Endothelial cell of umbilical vein (primary cell): ENCODE measurements at places on chromosomes 16 and 17. TPM values are rescaled to one million over a fixed set of nuclear protein-coding genes. Genes with fewer than 3 reads are reported as not detected.

The CCL11 gene
- total RNA-seq: not detected in 2 replicates

The SIRT7 gene
- total RNA-seq: 24.3 and 28.8 TPM in 2 replicates

The KRT20 gene
- not detected in 2 replicates for total RNA-seq

The ACSM3 gene
- 10.2 and 37.3 TPM in 2 replicates for total RNA-seq

The NSRP1 gene
- total RNA-seq: 28.4 and 29.1 TPM in 2 replicates

The KRT17 gene
- 0.55 and 1.6 TPM in 2 replicates for total RNA-seq

The SERPINF2 gene
- 0.30 TPM in 1 of 2 replicates, not detected in the other for total RNA-seq

The TP53TG3F gene
- total RNA-seq: not detected in 2 replicates

The KRTAP16-1 gene
- not detected in 2 replicates for total RNA-seq

The LGALS9B gene
- total RNA-seq: not detected in 2 replicates

The ZNF469 gene
- total RNA-seq: 5.7 and 6.3 TPM in 2 replicates

The CCL3 gene
- total RNA-seq: not detected in 2 replicates

The STAT5A gene
- total RNA-seq: 23.4 and 23.6 TPM in 2 replicates

The CSH2 gene
- not detected in 2 replicates for total RNA-seq

The SLC43A2 gene
- 41.7 and 54.6 TPM in 2 replicates for total RNA-seq

The ADGRG1 gene
- 92.5 and 116 TPM in 2 replicates for total RNA-seq

The NPIPB2 gene
- 11.7 and 15.4 TPM in 2 replicates for total RNA-seq

The APRT gene
- 148 and 152 TPM in 2 replicates for total RNA-seq
